Stimulated activated CD8-positive, alpha-beta memory T cell treated with anti-CD3 and anti-CD28 coated beads, Interleukin-2, amount 100 ng/mL, for 1 hour (primary cell): ENCODE measurements at places on chromosomes 13 and 19.
A peak's percentile ranks its signal among the peaks of the same experiment; 100 is the strongest.

DNA sequence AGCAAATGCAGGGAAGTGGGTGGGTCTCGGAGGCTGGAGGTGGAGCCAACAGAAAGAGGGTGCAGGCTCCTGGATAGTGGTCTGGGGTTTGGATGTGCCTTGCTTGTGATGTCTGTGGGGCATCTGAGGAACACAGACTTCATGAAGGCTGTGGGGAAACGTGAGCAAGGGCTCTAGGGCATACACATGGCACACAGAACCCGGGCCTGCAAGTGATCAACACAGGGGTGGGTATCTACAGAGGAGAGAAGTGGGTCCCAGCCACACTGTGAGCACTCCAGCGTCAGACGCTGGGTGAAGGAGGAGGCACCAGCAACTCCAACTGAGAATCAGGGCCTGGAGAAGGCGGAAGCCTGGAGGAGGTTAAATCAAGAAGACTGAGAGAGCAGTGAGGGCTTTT lies 5.4 kb upstream of the UBE2M start:
- no peak for DNase-seq

GRCh38 chr19:48833049-48833448 lies 3.2 kb downstream of the HSD17B14 start:
- DNase-seq, result no peak

DNA sequence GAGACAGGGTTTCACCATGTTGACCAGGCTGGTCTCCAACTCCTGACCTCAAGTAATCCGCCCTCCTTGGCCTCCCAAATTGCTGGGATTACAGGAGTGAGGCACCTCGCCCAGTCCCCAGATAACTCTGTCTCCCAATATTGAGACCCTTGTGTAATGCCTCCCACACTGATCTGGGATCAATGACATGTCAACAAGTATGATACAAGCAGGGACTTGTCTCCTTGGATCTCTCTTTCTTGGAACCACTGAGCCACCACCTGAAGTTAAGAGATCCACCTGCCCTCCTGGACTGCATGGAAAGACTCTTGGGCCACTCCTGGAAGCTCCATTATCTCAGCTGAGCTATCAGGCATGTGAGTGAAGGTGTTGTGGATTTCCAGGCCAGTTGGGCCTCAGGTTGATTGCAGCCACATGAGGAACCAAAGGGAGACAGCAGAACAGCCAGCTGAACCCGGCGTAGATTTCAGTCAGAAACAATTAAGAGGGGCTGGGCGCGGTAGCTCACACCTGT lies 15.1 kb downstream of the NFKBID start:
- no peak for DNase-seq

DNA sequence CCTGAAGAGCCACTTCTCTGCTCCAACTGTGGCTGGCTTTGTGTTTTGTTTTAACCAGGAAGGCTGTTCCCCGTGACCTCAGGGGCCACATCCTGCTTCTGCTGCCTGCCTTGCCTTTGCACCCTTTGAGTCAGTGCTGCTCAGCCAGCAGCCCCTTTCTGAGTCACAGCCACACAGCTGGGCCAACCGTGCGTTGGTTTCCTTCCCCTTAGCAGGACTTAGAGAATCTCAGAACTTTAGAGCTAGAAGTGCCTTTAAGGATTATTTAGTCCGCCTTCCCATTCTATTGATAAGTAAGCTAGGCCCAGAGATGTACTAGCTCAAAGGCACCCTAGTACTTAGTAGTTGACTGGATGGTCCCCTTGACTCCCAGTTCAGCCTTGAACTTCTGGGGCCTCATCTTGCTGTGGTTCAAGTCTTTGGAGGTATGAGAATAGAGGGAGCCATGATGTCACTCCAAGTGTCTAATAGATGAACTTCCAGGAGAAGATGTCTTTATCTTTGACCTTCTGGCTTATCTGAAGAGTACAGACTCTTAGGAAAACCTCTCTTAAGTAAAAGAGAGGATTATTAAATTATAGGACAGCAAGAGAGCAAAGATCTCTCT lies 8.0 kb downstream of the RGCC start:
- peak; percentile 76 for DNase-seq

DNA sequence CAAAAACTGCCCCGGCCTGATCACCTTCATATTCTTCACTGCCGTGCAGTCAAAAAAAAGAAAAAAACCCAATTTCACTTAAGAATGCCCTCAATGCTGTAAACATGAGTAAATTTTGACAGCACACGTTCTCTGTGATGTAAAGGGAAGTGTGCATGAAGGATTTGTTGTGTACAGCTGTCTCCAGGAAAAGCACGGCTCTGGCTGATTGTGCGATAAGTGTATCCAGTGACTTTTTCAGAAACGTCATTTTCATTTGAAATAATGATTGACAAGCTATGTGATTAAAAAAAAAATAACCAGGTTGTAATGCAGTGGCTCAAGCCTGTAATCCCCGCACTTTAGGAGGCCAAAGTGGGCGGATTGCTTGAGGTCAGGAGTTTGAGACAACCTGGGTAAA lies 39.6 kb downstream of the ANKRD10 start:
- no peak for DNase-seq

GRCh38 chr19:33683881-33684537 lies 62.3 kb downstream of the CHST8 start:
- DNase-seq, result no peak

DNA sequence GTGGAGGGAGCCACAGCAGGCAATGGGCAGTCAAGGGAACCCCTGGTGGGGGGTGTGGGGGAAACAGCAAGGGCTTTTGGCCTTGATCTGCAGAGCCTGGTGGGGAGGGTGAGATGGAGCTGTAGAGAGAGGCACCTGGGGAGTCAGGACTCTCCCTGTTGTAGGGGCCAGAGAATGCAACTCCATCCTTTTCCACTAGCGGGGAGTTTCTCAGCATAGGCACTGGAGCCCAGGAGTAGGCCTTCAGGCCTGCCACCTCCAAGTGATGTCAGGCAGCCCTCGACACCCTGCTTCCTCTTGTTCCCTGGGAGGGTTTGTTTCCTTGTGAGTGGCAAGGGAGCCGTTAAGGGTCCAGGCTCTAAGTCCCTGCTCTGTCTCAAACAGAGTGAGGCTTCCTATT lies 25.0 kb downstream of the MEGF8 start:
- DNase-seq, result no peak

DNA sequence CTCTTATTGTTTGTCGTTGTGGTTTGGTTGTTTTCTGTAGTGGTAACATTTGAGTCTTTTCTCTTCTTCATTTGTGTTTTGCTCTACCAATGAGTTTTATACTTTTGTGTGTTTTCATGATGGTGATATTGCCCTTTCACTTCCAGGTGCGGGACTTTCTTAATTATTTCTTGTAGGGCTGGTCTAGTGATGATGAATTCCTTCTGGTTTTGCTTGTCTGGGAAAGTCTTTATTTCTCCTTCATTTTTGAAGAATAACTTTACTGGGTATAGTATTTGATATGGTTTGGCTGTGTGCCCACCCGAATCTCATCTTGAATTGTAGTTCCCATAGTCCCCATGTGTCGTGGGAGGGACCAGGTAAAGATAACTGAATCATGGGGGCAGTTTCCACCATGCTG lies 6.8 kb upstream of the CLEC4M start:
- DNase-seq, result no peak

DNA sequence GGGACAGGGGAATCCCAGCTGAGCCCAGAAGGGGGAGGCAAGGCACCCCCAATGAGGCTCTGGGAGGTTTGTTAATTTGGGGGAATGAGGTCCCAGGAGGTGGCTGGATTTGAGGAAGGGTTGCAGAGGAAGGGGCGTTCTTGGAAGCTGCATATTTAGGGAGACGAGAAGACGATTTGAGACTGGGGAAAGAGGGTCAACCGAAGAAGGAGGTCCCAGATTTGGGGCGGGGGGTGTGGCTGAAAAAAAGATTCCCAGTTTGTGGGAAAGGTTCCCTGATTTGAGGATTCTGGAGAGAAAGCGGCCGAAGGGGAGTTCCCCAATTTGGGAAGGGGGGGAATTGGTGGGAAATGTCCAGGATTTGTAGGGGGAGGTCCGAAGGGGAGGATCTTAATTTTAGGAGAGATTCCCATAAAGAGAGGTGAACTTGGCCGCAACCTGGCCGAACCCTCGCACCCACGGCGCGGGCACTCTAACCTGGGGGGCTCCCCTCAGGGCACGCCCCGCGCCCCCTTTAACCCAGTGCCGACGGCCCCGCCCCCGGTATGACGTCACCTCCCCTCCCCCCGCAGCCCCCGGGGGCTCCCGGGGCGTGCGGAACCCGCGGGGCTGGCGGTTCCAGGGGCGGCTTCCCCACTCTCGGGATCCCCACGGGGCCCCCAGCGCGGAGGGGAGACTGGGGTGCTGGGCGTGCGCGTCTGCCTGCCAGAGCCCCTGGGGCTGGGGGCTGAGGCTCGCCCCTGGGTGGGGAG lies 1.2 kb downstream of the PTPRS start:
- no peak for DNase-seq

- no peak for DNase-seq
These were observed 5.9 kb downstream of the TRAPPC6A start for GRCh38 chr19:45172173-45172572.

DNA sequence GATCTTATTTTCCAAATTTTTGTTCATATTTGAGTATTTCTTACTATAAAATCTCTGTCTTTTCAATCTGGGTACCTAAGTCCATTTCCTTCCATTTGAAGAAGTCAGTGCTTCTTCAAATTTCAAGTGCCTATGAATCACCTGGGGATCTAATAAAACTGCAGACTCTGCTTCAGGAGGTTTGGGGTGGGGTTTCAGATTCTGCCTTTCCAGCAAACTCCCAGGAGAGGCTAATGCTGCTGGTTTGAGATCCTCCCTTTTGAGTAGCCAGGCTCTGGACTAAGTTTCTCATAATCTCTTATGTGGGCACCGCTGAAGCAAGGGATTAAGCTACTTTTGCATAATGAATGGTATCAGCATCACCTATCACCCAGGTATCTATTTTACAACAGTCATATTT lies 242.4 kb downstream of the RGCC start:
- no peak for DNase-seq

DNA sequence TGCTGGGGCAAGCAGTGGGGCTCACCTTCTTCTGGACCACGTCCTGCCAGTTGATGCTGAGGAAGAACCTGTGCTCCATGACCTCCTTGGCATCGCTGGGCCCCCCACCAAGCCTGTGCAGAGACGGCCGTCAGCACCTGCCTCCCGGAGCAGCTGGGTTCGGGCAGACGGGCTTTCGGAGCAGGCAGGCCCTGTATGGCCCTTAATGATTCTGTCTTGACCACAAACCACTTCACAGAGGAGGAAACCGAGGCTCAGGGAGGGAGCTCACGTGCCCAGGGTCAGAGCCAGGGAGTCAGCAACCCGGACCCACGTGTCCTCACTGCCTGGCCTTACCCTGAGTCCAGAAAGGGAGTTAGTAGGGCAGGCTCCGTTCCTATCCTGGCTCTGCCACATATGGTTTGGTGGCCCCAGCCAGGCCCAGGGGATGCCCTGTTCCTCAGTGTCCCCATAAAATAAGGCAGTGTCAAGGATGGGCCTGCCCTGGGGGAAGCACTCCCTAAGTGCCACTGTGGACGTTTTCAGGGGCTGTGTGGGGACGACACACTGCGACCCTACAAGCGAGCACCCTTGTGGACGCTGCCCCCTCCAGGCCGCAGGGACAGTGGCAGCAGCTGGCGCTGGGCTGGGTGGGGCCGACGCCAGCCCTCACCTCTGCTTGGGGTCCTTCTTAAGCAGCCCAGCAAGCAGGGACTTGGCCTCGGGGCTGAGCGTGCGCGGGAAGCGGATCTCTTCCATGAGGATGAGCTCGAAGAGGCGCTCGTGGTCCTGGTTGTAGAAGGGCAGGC lies 8.9 kb upstream of the CCNP start:
- no peak for DNase-seq

DNA sequence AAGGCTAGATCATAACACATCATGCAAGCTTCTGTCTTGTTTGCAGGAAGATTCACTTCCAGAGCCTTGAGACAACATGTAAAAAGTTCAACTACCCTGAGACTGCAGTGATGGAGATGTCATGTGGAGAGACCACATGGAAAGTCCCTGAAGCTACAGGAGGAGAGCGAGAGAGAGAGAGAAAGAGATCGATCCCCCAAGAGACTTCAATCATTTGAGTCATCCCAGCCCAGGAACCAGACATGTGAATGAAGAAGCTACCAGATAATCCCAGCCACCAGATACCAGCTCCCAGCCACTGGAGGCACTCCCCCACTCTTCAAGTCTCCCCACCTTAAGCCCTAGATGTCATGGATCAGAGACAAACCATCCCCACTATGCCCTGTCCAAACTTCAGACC lies 10.7 kb upstream of the EVI5L start:
- no peak for DNase-seq

GRCh38 chr13:110835721-110836604 lies 78.9 kb downstream of the ANKRD10 start:
- no peak for DNase-seq

DNA sequence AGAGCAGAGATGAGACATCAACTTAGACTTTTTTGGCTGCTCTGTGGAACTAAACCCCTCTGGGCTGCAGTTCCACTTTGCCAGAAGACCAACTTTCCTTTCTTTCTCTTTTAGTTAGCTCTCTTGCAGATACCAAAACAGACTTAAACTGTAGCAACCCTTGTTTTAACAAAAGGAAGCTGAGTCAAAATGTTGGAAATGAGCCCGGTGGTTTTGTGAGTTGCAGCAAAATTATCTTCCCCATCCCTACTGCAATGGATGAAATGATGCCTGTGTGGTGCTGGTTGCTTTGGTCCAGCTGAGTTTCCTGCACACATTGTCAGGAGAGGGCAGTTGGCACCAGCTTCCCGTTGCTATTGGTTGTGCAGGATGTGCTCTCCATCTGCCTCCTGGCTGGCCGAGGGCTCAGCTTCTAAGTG lies 115.3 kb downstream of the LRCH1 start:
- no peak for DNase-seq

DNA sequence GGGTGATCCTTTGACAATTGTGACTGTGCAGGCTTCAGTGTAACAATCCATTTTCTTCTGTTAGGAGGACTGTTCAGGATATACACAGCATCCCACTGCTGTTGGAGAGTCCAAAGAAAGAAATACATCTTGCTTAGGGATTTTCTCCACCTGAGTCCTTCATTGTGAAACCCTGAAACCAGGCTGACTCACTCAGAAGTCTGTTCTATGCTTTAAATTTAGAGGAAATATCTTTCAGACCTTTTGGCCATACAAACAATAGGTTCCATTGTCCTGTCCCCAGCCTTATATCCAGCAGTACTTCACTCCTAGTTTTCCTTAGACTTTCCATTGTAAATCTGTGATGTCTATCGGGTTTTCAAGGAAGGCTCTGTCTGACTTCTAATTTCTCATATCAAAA lies 379.1 kb downstream of the SUCLA2 start:
- no peak for DNase-seq

GRCh38 chr13:106521095-106521799 lies 14.2 kb downstream of the EFNB2 start:
- no peak for DNase-seq

DNA sequence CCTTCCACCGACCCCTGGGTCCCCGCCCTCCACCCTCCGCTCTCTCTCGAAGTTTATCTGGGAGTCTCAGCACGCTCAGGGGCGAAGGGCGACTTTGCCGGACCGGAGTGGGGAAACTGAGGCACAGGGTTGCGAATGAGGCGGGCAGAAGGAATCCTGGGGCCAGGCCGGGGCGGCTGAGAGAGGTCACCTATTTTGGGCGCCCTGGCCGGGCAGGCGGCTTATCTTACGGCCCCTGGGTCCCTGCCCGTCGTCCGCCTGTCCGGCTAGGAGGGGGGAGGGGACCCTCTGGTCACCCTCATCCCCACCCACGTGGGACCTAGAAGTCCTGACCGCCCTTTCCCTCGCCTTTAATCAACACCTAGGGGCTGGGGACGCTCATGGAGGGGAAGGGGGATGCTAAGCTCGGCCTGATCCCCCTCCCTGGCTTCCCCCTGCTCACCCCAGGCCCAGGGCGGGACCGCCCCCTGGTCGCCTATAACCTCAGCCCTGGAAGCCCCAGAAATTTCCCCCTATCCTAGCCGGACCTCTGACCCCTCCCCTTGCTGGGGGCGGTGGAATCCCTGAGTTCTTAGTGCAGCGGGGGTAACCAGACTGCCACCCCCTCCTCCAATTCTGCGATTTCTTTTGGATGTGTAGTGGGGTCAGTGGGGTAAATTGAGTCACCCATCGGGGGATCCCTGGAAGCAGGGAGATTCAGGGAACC lies 556 bp downstream of the TRIP10 start:
- DNase-seq, result no peak
